ENCODE measurements at places on chromosomes 2 and 18.
A peak's percentile ranks its signal among the peaks of the same experiment; 100 is the strongest.

DNA sequence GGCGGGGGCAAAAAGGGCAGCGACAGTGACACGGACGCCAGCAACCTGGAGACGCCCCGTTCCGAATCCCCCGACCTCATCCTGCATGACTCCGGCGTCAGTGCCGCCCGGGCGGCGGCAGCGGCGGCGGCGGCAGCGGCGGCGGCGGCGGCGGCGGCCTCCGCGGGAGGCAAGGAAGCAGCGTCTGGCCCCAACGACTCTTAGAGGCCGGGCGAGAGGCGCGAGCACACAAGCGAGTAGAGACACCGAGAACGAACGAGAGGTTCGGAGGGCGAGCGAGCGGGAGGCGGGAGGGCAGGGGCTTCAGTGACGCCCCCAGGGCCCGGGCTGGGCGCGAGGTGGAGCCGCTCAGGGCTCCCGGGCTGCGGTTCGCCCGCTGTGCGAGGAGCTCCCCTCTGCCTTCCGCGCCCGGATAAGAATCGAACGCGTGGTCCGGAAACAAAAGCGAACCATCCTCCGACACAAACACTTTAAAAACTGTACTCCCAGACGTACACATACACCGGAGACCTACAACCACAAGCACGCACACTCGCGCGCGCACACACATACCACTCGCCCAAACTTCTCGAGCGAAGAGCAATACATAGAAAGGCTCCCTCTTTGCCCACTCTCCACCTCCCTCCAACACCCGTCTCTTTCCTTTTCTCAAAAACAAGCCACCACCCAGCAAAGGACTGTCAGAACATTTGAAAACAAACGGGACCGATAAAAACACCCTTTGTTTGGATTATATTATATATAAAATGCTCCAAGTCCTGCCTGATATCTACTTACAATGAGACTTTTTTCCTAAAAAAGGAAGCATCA, 2.8 kb downstream of the SP9 start:
- no peak for DNase-seq

DNA sequence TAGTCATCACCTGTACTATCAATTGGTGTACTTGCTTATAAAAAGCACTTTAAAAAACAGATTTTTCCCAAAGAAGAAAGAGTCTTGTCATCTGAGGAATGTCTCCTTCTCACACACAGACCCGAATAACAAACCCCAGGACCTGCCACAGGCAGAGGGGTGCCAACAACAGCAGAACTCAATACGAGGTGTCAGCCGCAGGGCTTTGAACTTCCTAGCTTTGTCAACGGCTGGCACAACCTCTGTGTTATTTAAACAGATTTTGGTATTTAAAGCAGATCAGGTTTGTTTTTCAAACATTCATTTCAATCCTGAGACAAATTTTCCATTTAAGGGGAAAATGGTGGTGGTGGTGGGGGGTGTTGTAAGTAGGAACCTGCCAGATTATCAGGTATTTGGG, 138.4 kb upstream of the RIOK3 start:
- DNase-seq: no peak

GRCh38 chr2:99158599-99158998, 3.8 kb downstream of the LIPT1 start:
- DNase-seq: no peak

DNA sequence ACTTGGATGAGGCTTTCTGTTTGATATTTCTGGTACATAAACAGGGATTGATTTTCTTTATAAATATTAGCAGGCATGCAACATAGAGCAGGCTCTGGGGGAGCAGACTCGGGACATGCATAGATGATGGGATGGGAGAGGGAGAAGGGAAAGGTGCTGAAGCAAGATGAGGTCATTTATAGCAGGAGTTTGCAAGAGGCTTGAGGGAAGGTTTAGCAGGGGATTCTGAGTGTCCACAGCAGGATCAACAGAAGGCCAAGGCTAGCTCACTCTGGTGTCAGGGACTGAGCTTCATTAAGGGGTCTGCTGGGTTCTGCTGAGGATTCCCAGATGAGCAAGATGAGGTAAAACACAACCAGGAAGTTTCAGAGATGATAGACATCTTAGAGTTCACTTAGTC, 309.1 kb upstream of the CELF4 start:
- DNase-seq: no peak

DNA sequence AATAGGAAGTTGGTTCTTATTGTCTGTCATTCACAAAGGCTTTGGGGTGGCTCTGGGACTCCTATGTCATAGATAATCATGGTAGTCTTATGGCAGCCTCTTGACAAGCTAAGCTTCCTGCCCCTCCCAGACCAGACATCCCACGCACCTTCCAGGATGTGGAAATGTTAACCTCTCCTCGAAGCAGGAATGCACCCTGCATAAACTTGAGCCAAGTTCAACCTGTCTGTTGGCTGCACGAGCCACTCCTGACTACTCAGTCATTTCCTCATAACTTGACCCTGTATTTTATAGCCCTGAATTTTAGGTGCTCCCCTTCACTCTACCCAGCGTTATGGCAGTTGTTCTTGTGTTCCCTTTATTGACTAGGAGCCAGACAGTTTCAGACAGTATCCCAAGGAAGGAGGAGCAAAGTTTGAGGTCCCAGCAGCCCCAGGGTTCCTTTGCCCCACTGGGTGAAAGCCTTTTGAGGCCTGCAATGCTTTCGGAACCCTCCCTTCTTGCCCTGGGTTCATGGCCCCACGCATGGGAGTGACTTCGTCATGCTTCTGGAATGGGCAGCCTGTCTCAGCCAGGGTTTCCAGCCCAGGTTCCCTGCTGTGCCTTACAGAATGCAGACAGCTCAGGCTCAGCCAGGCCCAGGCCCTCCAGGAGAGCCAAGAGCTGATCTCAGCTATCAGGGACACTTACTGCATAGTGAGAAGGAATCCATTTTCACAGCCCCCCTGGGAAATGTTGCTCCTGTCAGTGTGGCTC, 15.6 kb upstream of the INO80C start:
- DNase-seq: no peak

- no peak for DNase-seq
Observed at GRCh38 chr2:217617616-217618022, 385.2 kb downstream of the TNS1 start.

DNA sequence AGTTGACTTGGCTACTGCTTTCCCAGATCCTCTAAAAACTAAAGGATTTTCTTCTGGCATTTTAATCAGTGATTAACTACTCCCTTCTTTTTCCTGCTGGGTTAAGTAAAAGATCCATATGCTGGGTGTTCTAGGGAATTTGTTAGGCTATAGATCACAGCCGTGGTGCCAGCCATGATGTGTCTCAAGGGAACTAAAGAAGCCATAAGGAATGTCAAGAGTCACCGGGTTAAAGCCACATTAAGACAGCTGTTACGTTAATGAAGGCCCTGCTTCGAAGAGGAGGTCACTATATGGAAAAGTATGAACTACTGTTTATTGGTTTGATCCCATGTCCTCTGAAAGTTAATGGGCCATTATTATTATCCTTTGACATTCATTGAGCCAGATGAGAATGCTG, 70.7 kb downstream of the PAX3 start:
- DNase-seq: no peak

GRCh38 chr2:15881120-15881433, 59.3 kb upstream of the MYCN start:
- DNase-seq: no peak

GRCh38 chr2:102261467-102262135, 49.8 kb upstream of the IL1RL1 start:
- DNase-seq: no peak

DNA sequence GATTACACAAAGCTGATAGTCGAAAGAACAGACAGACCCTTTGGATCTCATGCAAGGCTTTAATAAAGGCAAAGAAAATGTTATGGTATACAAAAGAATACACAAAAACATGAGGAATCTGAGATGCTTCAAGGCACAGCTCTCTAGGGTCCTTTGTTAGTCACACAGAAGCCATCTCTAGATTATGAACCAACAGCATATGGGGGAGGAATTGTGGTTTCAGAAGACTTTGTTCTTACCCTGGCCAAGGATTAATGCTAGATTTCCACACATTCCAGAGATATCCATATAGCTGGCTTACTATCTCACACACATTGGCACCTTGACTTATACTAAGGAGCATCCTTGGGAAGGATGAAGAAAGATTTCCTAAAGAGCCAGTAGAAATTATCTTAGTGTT, 206.1 kb downstream of the GULP1 start:
- no peak for DNase-seq

- no peak for DNase-seq
Observed at GRCh38 chr2:173866874-173867618, 98.1 kb downstream of the SP3 start.

GRCh38 chr18:37452015-37452414, 113.6 kb downstream of the CELF4 start:
- no peak for DNase-seq

GRCh38 chr2:203534621-203535077, 452 bp downstream of the RAPH1 start:
- DNase-seq: peak; percentile 3

DNA sequence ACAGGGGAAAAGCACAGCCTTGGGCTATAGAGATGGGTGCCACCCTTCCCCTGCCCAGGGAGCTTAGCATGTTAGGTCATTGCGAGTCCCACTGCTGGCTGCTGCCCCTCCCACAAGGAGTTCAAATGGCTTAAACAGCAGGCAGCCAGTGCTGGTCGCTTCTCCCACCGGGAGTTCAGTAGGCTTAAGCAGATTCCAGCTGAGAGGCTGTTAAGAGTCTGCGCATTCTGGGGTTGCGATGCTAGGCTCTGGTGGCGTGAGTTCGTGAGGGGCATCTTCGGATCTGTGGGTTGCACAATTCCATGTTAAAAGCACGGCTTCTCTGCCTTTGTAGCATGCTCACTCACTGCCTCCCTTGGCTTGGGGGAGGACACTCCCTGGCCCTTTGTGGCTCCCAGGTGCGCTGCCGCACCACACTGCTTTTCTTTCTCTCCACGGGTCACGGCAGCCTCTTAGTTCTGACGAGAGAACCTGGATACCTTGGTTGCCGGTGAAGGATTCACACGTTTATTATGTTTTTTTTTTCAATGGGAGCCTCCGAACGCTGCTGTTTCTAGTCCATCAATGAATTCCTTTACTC, 93.2 kb downstream of the UNC80 start:
- no peak for DNase-seq

- DNase-seq: no peak
Observed at GRCh38 chr2:215633360-215633759, 197.5 kb upstream of the FN1 start.

- DNase-seq: no peak
Observed at GRCh38 chr2:178365116-178365515, 85.9 kb downstream of the PRKRA start.

DNA sequence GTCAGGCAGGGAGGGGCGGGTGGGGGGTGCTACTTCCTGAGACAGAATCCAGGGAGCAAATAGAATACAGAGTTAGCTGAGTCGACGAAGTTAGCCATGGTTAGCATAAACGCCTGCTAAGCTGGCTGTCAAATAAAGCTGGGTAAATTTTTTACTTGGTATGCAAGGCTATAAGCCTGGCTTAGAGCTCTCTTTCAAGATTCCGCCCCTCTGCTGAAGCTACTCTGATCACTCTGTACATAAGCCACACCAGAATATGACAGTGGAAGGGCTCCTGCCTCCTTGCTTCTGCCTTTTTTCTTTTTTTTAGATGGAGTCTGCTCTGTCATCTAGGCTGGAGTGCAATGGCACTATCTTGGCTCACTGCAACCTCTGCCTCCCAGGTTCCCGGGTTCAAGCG, 58.3 kb downstream of the CYRIA start:
- DNase-seq: no peak

GRCh38 chr2:111239107-111239506, 118.4 kb downstream of the BCL2L11 start:
- no peak for DNase-seq

- no peak for DNase-seq
Observed at GRCh38 chr2:200077838-200078237, 122.5 kb downstream of the MAIP1 start.

Measured in T follicular helper cell (primary cell).